Mucosa of gallbladder (tissue), 1 donor: ENCODE measurements at places on chromosomes 4 and X.

GRCh38 chrX:2387614-2388239, 113.0 kb downstream of the DHRSX start:
- DNase-seq: peak; percentile 56

- DNase-seq: no peak
These were observed 35.1 kb downstream of the PSAPL1 start for GRCh38 chr4:7399440-7400234.

DNA sequence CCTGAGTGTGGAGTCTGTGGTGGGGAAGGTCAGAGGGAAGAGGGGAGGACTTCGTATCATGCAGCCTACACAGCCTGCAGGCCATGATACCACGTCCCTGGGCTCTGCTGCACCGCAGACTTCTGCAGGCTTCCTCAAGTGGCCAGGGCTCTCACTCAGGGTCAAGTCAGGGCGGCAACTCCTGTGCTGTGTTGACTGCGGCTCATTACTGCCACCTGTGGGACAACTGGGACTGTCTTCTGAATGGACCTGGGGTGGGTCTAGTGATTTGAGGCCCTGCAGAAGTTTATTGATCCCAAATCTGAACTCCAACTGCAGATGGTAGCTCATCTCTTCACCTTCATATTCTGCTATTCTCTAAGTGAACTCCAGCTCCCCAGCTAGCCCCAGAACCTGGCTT, 167.1 kb downstream of the NSUN7 start:
- DNase-seq: no peak

DNA sequence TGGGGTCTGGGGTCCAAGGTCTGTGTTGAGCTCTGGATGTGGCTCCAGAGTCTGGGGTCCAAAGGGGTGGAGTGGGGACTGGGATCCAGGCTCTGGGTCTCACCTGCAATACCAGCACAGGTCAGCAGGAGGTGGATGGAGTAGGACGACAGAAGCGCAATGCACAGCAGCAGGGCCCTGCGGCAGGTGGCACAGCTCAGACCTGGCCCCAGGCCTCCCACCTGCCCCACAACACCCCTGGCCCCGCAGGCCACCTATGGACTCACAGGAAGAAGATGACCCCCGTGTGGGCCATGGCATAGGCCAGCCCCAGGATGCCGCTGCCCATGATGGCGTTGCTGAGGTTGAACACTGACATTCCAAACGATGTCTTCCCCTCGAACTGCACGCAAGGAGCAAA, 3.4 kb downstream of the SLC38A5 start:
- DNase-seq: no peak

DNA sequence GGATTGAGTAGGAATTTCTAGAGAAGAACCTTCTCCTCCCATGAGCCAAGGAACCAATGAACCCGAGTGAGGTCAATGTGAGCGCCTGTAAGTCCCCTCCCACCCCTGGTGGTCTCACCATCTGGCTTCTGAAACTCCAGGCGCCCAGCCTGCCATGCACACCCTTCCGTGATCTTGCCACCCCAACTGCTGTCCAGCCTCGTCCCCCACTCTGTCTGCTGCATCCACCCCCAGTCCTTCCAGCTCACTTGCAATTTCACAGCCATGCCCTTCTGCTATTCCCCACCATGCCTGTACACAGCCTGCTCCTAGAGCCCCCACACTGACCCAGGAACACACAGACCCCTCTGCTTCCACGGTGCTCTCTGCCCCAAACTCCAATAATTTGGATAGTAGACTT, 323.7 kb downstream of the STK32B start:
- no peak for DNase-seq

- DNase-seq: no peak
These were observed 73.1 kb downstream of the PHEX start for GRCh38 chrX:22105231-22105630.

DNA sequence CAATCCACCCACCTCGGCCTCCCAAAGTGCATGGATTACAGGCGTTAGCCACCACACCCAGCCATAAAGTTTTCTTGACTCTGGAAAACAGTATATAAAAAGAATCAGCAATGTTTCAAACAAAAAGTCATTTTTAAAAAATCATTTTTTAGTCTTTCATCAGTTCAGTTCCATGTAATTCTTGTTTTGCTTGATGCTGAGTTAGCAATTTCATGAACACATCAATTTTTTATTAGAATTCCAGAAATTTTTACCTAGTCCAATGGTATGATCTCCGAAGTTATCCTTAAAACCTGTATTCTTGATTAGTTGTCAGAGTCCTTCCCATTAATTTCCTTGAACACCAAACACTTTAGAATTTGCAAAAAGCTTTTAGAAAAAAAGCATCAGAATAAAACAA, 56.8 kb downstream of the RCHY1 start:
- no peak for DNase-seq

DNA sequence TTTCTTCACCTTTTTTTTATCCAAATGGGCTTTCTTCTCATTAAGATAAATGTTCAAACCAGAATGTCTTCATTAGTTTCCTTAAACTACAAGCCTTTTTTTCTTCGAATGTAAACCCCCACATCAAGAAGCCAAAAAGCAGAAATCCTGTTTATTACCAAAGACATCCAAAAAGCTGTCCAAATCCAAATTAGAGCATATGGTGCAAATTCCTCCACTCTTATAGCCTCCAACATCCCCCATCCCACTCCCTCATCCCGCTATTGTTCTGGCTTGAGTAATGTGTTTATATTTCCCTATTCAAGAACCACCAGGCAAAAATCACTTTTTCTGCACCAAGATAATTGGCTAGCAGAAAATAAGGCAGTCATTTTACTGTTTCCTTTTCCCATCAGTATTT, 315.1 kb upstream of the ADGRL3 start:
- DNase-seq: no peak

GRCh38 chr4:102390438-102390837, 45.2 kb upstream of the SLC39A8 start:
- DNase-seq: no peak

- DNase-seq: no peak
These were observed 27.3 kb downstream of the NELFA start for GRCh38 chr4:1981251-1982058.

DNA sequence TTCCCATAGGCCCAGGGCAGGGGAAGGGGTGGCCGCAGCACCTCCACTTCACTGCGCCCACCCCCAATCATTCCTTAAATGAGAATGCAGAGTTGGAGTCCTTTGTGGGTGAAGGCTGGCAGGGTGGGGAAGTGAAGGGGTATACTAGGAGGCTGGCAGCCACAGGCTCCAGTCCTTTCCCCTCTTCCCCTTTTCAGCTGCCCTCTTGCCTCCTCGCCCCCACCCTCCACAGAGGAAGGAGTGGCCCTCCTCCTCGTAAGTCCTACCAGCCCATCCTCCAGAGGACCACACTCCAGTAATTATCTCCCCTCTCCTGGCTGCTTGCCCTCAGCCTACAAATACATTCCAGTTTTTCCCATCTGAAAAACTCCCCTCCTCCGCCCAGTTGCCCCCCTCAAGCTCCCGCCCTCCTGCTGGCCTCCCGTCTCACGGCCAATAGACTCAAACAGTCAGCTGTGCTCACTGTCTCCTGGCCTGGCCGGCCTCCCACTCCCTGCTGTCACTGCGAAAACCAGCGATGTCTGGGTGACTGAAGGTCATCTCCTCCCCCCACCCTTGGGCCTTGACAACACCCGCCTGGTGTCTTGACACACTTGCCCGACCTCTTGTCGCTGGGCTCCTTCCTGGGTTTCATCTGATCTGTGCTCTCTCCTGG, 38.8 kb downstream of the EFNB1 start:
- DNase-seq: no peak

DNA sequence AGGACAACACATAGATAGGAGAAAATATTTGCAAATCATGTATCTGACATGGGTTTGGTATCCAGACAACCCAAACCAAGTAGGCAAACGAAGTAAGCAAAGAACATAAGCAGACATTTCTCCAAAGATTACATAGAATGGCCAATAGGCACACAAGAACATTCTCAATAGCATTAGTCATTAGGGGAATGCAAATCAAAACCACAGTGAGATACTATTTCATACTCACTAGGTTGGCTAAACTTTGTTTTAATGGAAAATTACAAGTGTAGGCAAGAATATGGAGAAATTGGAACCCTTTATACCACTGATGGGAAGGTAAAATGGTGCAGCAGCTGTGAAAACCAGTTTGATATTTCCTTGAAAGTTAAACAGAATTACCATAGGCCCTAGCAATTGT, 74.7 kb downstream of the CHRNA9 start:
- DNase-seq: no peak

GRCh38 chr4:159279084-159279483, 176.2 kb downstream of the RAPGEF2 start:
- no peak for DNase-seq

GRCh38 chr4:17517664-17518063, 2.7 kb downstream of the CLRN2 start:
- DNase-seq: no peak
